ENCODE measurements at places on chromosomes 12 and 14.

DNA sequence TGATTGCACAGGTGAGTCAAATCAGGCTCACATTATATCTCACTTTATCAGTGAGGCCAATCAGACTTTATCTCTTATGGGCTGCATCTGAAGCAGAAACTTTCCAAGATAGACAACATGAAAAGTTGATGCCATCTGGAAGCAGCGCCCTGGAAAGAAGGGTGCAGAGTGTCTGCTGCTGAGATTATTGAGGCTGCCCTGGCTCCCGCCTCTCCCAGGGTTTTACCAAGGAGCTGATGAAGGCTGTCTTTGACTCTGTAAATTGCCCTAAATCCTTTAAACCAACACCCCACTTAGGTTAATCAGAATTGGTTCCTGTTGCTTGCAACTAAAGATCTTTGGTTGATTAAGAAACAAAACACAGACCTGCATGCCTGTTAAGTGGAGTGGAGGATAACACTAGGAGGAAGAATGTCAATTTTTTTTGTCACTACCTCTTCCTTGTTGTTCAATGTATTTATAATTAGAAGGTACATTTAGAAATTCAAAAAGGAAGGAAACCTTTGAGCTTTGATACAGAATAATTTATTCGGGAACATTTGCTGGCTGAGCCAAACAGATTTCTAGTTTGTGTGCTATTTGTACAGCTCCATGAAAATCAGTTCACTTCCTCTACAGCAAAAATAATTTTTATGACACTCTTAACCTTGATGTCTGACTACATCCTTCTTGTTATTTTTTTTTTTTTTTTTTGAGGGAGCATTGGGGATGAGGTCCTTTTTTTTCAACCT lies 104.1 kb downstream of the VEZT start:
- DNase-seq: no peak

- DNase-seq: no peak
These were observed 2.6 kb downstream of the WNK1 start for GRCh38 chr12:754851-755562.

GRCh38 chr12:78760906-78761305 lies 103.7 kb upstream of the SYT1 start:
- no peak for DNase-seq

- no peak for DNase-seq
These were observed 288.6 kb downstream of the AACS start for GRCh38 chr12:125353871-125354270.

DNA sequence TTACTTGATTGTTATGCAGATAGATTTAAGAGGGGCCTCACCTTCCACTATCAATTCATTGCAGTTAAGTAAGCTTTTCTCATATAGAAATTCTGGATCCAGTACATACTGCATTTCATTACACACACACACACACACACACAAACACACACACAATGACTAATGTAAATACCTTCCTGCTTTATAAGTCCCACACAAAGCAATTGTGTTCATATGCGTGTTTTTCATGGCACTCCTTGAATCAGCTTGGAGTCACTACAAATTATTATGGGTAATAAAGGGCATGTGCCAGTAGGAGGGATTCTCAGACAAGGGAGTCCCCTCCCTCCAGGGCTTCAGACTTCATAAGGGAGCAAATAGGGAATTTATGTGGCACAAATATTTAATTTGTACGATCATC lies 4.5 kb downstream of the MIPOL1 start:
- DNase-seq: no peak

GRCh38 chr14:88660056-88660455 lies 97.2 kb downstream of the ZC3H14 start:
- no peak for DNase-seq

- DNase-seq: no peak
These were observed 879 bp upstream of the HSPB8 start for GRCh38 chr12:119177724-119178380.

DNA sequence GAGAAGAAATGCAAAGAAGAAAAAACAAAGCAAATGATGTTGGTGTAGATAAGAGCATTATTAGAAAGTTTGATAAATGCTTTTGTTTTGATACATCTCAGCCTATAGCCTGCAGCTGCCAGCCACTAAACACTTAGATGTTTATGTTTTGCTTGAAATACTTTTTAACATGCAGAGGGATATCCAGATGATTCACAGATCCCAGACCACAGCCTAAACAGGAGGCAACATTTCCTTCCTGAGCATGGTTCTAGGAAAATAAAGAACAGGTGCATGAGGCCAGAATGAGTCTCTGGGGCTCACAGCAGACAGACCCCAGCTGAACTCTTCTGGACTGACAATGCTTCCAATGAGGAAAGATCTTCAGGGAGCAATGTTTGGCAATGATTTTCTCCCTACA lies 103.7 kb upstream of the EEA1 start:
- no peak for DNase-seq

GRCh38 chr12:73053893-73054292 lies 781.7 kb downstream of the TRHDE start:
- no peak for DNase-seq

DNA sequence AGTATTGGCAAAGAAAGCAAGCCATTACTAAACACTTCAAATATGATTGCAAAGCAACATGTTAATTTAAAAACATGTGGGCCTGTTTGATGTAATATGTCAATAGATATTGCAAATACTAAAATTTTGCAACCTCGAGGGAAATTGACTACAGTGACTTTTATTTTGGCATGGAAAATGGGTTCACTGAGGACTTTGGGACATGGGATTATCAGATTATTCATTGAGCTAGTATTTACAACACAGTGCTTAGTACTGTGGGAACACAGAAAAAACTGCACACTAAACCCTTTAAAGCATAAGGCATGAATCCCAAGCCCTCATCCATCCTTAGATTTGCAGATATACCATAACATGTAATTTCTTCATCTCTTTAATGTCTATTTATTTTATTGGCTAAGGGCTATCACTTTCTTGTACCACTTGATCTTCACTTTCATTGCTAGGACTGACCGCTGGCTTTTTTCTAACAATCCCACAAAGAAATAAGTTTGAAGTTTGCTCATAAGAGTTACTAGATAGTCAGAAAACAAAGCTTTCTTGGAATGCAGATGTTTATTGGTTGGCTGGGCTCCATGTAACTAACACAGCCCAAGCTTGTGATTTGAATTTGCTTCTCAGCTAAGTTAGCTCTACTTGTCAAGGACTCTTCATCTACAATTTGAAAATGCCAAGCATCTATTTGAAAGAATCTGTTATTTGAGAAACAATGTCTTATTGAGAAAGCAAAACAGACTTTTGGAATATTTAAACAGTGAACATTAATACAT lies 48.7 kb downstream of the PPFIBP1 start:
- no peak for DNase-seq

GRCh38 chr12:82745063-82745674 lies 58.5 kb downstream of the TMTC2 start:
- no peak for DNase-seq

GRCh38 chr12:98653866-98654493 lies 8.9 kb downstream of the APAF1 start:
- DNase-seq: no peak

- no peak for DNase-seq
These were observed 117.2 kb downstream of the IPO8 start for GRCh38 chr12:30578426-30578825.

GRCh38 chr12:88083634-88084033 lies 54.4 kb upstream of the C12orf50 start:
- DNase-seq: no peak

DNA sequence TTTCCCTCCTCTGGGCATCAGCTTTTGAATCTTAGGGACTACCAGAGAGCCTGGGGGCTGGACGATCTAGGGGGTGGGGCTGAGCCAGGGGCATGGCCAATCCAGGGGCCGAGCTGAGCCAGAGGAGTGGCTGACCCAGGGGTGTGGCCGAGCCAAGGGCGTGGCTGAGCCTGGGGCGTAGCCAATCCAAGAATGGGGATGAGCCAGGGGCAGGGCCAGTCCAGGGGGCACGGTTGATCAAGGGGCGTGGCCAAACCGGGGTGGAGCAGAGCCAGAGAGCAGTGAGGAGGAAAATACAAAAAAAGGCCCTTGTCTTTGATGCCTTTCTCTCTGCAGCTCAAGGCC lies 219.3 kb upstream of the NOS1 start:
- no peak for DNase-seq

DNA sequence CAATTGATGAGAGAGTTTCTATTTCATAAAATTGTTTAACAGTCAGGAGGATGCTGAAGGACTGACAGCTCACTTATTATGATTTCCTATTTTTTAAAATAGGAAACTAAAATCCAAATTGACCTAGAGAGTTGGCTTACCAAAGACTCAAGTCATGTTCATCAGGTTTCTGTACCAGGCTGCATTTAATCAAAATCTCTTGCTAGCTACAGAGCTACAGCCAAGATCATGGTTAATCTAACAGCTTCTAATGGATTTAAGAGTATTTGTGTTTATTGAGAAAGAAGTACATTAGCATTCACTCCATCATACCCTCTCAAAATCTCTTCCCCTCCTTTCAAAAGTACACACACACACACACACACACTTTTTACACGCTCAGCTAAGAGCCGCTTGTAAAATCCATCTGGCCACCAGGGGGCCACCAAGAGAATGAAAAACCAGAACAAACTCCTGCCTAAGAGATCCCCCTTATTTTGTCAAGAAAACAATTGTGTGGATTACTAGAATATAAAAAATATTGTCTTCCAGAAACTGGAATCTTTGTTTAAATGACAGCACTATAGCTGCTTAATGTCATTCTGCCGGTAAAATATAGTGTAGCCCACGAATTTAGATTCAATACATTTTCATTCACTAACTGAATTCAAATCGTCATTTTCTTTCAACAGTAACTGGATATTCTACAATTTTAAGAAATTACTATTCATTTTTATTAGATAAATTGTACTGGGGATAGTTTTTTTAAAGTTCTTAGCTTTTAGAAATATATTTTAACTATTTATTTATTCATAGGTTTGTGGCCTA lies 334.0 kb downstream of the BTG1 start:
- peak; percentile 62 for DNase-seq

GRCh38 chr12:85308374-85308773 lies 28.4 kb downstream of the ALX1 start:
- no peak for DNase-seq

- peak; percentile 61 for DNase-seq
These were observed at the start of gene CRACR2A for GRCh38 chr12:3752741-3753486. Gene CRACR2A (minus strand): TSS chr12:3753109. CDS start chr12:3696999, 56,110 bp downstream.

DNA sequence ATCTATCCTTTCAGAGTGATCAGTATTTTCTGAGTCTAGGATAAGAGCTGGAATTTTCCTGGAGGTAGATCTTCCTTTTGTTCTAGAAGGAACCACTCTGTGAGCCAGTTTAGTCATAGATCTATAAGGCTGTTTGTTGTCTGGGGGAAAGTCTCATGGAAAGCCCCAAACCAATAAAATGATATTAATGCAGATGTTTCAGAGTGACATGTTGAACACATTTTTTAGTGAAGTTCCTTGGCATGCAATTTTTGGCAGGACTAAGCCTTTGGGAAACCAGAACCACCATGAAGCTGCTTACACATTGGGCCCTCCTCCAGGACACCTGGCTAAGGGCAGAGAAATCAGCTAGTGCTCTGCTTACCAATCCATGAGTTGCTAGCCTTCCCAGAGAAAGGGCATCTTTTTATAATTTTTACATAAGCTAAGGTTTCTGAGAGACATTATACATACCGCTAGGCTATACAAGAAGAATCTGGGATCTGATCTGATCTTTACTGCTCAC lies 101.5 kb upstream of the PCED1B start:
- no peak for DNase-seq

- peak; percentile 12 for DNase-seq
These were observed 67.8 kb downstream of the VWF start for GRCh38 chr12:6056406-6057240.

- no peak for DNase-seq
These were observed 154.0 kb downstream of the ITPR2 start for GRCh38 chr12:26678697-26679660.

- no peak for DNase-seq
These were observed 3.1 kb upstream of the ARHGEF40 start for GRCh38 chr14:21066882-21067502.

GRCh38 chr14:24155100-24155499 lies 6.0 kb upstream of the IRF9 start:
- no peak for DNase-seq

DNA sequence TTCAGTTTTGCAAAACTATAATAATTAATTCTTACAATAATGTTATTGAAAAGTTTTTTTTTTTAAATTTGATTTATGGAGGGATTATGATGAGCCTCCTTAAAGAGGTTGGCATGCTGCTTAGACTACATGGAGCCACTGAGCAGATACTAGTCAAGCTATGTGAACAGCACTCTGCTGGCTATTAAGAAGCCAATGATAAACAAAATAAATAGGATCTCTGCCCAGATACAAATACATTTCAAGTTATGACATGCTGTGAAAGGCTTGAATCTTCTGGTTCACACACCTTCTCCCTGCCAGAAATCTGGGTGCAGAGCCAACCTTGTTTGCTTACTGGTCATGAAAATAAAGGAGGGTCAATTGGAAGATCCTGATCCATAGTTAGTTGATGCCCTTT lies 107.4 kb upstream of the NAV3 start:
- DNase-seq: no peak

DNA sequence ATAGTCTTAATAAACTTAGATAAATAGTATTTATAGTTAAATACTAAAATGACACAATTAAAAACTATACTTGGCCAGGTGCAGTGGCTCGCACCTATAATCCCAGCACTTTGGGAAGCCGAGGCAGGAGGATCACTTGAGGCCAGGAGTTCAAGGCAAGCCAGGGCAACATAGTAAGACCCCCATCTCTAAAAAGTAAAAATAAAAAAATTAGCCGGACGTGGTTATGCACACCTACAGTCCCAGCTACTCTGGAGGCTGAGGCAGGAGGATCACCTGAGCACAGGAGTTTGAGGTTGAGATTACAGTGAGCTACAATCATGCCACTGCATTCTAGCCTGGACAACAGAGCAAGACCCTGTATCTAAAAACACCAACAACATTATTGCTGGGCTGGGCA lies 16.0 kb downstream of the CINP start:
- DNase-seq: no peak

DNA sequence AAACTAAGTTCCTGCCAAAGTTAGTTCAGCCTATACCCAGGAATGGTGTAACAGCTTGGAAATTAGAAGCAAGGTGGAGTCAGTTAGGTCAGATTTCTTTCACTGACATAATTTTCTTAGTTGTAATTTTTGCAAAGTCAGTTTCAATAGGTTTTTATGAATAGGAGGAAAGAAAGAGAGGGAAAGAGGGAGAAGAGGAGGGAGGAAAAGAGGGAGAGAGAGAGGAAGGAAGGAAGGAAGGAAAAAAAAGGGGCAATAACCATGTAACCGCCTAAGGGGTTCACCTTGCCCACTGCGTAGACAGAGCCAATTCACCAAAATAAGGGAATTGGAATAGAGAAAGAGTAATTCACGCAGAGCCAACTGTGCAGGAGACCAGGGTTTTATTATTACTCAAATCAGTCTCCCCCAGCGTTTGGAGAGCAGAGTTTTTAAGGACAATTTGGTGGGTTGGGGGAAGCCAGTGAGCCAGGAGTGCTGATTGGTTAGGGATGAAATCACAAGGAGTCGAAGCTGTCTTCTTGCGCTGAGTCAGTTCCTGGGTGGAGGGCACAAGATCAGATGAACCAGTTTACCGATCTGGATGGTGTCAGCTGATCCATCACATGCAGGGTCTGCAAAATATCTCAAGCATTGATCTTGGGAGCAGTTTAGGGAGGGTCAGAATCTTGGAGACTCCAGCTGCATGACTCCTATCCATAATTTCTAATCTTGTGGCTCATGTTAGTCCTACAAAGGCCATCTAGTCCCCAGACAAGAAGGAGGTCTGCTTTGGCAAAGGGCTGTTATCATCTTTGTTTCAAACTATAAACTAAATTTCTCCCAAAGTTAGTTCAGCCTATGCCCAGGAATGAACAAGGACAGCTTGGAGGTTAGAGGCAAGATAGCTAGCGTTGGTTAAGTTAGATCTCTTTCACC lies 126.0 kb upstream of the AMIGO2 start:
- no peak for DNase-seq

- DNase-seq: no peak
These were observed at the start of gene LRRC9 for GRCh38 chr14:59919570-59920377. Gene LRRC9 (plus strand): TSS chr14:59920144.
